ENCODE measurements at places on chromosomes 6 and 20.

- DNase-seq = no peak
These were observed 885 bp downstream of the MTCL3 start for GRCh38 chr6:127518191-127518709.

- no peak for DNase-seq
These were observed 35.8 kb upstream of the TPD52L1 start for GRCh38 chr6:125117818-125118217.

DNA sequence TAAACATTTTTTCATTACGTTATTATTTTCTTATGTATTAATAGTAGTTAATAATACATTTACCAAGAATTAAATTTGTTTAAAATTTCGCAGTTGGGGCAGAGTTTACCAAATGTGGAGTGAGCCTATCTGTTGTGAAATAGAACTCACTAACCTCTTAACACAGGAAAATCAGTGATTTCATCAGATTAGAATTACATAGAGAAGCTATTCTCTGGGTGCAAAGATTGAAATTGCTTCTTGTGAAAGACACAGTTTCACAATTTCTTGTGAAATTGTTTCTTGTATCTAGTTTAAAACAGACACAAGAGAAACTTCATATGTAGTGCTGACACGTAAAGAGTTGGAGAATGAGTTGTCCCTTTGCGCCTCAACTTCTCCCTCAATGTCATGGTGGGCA, 69.4 kb upstream of the PRL start:
- DNase-seq = no peak

DNA sequence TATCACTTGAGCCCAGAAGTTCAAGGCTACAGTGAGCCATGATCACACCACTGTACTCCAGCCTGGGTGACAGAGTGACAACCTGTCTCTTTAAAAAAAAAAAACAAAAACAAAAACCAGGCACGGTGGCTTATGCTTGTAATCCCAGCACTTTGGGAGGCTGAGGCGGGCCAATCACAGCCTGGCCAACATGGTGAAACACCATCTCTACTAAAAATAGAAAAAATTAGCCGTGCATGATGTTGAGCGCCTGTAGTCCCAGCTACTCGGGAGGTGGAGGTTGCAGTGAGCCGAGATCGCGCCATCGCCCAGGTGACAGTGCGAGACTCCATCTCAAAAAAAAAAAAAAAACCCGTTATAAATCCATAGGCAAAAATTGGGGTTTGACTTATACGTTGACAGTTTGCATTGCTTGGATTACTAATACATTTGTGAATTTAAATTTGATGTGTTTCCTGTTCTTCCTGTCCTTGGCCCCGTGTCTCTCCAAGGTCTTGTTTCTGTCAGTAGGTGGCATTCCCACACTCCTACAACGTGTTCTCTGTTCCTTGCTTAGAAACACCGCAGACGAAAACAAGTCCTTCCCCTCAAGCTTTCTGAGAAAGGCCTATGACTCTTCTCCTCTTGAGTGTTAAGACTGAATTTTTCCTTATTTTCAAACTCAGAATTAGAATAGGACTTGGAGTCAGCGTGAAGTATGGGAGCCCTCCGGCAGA, 147.0 kb downstream of the DTNBP1 start:
- DNase-seq = no peak

GRCh38 chr6:147244832-147245231, 40.6 kb downstream of the STXBP5 start:
- no peak for DNase-seq

DNA sequence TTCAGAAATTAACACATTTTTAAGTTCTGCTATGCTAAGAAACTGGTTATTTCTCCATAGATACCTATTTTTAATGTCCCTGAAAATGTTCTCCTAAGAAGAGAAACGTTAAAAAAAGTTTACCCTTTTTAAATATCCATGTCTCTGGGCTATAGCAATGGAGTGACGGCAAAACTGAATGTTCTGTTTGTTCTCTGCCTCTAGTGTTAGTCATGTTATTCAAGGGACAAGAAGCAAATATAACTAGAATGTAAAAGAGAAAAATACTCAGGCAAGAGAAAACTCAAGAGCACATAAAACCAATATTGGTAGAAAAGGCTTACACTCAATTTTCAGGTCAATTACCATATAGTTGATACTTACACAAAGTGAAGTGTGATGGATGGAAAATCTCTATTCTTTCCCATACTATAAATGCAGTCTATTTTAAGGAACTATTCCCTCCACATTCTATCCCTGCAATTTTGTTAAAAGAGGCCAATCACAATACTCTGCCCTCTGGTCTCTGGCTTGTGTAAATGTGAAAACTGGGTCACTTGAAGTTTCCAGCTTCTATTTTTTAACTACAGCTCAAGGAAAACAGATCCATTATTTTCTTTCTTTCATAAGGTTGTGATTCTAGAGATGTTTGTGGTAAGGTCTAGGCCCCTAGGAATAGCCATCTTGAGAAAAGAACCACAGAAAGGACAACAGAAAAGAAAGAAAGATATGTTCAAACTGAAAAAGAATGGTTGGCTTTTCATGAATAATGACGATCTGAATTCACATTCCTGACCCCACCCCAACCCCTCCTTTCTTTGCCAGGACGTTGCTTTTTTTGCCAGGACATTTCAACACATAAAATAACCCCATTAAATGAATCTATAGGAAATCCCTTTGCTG, 200.3 kb upstream of the FAM83B start:
- no peak for DNase-seq
